Osteoblast (primary cell): ENCODE measurements at places on chromosomes 3 and 15. TPM values are rescaled to one million over a fixed set of nuclear protein-coding genes. Genes with fewer than 3 reads are reported as not detected.

The PIERCE2 gene
- 3.6 and 5.3 TPM in 2 replicates for total RNA-seq

DNA sequence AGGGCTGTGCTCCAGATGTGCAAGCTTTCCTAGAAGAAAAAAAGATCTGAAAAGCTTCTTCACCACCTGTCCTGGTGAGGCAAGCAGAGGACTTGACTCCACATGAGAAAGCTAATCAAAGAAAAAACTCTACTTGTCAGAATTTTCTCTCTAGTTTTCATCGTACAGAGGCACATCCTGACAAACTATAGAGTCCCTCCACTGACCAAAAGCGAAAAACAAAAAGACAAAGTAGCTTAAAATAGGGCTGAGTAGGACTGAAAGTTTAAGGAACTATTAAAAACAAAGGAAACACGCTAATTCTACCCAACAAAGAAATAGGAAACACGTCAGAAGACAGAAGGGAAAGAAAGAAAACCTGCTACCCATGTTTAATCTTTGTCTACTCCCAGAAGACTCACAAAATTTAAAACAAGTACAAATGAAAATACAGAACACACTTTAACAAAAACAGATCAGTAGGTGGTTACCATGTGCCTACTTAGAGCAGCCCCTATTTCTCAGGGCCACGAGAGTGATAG, 26.5 kb downstream of the NANOGP8 start:
- DNase-seq = no peak

- DNase-seq = no peak
Observed at GRCh38 chr3:114499976-114500375, 206.1 kb downstream of the TIGIT start.

- no peak for DNase-seq
Observed at GRCh38 chr3:18216996-18217395, 208.1 kb downstream of the SATB1 start.

The LMOD3 gene
- not detected in 2 replicates for total RNA-seq

The IL17RB gene
- total RNA-seq = under 0.01 and 0.29 TPM in 2 replicates

The CORO2B gene
- 10.5 and 14.1 TPM in 2 replicates for total RNA-seq

DNA sequence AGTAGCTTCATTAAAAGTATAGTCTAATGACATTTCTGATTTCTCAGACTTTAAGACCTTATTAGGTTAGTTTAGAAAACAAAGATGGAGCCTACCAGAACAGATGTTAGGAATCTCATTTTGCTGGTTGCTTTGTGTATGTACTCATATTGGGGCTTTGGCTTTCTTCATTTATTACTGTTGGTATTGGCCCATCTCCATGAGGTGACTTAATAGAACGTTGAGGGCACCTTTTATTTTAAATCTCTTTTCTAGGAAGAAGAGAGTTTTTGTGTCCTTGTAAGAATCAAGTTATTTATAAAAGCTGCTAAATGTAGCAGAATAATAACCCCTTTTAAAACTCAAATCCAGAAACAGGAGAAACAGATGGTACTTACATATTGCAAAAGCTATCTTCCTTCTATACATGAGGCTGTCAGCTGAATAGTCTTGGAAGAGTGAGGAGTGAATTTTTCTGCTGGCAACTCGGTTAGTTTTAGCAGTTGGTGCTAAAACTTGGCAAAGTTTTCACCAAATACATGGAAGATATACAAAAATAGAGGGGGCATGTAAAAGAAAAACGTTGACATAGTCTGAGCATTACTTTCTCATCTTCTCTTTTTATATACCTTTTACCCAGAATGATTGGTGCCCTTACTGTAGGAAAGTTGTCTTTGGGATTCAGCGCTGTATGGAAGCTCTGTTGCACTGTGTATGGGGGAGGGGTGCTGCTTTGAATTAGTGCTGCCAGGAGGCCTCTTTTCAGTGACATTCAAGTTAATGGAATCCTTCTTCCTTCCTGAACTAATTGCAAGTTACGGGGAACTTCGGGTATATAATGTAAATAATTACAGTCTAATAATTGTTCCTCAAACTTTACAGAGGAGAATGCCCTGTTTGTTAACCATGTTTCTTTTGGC, 35.8 kb downstream of the CTNNB1 start:
- no peak for DNase-seq

DNA sequence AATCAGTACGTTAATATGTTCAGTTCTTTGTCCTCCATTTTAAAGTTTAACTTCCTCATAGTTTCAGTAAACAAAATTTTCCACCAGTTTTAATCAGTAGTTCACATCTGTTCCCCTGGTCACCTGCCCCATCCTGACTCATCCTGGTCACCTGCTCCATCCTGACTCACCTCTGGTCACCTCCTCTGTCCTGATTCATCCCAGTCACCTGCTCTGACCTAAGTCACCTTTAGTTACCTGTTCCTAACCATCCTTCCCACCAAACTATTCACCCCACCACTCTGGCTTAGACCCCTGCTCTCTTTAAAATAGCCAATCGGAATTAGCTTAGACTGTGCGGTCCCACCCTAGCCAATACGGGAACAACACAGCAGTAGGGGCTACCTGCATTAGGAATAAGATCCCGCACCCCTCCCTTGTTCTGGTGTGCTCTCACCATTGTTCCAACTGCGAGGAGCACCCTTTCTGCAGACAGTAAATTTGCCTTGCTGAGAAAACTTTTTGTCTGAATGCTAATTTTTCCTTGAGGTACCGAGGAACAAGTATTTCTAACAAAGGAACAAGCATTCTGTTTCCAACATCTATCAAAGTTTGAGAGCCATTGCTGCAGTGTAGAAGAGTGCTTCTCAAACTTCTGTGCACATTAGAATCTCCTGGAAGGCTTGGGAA, 169.3 kb downstream of the ADAMTS17 start:
- no peak for DNase-seq

The RETNLB gene
- total RNA-seq = not detected in 2 replicates

The POLQ gene
- 1.4 and 1.5 TPM in 2 replicates for total RNA-seq

- no peak for DNase-seq
Observed at GRCh38 chr3:157407769-157408168, 28.9 kb upstream of the PTX3 start.

The CP gene
- 0.88 and 1.4 TPM in 2 replicates for total RNA-seq

The P2RY1 gene
- total RNA-seq = under 0.01 and 0.36 TPM in 2 replicates

The ARGFX gene
- total RNA-seq = not detected in 2 replicates

- DNase-seq = no peak
Observed at GRCh38 chr15:95368755-95369601, 961.5 kb upstream of the NR2F2 start.

GRCh38 chr3:114058646-114059045, 2.1 kb downstream of the QTRT2 start:
- no peak for DNase-seq

The SCN11A gene
- total RNA-seq = under 0.01 TPM in 1 of 2 replicates, not detected in the other

The CCR1 gene
- 0.59 and 1.1 TPM in 2 replicates for total RNA-seq

GRCh38 chr3:53949541-53949940, 57.9 kb upstream of the SELENOK start:
- DNase-seq = no peak

DNA sequence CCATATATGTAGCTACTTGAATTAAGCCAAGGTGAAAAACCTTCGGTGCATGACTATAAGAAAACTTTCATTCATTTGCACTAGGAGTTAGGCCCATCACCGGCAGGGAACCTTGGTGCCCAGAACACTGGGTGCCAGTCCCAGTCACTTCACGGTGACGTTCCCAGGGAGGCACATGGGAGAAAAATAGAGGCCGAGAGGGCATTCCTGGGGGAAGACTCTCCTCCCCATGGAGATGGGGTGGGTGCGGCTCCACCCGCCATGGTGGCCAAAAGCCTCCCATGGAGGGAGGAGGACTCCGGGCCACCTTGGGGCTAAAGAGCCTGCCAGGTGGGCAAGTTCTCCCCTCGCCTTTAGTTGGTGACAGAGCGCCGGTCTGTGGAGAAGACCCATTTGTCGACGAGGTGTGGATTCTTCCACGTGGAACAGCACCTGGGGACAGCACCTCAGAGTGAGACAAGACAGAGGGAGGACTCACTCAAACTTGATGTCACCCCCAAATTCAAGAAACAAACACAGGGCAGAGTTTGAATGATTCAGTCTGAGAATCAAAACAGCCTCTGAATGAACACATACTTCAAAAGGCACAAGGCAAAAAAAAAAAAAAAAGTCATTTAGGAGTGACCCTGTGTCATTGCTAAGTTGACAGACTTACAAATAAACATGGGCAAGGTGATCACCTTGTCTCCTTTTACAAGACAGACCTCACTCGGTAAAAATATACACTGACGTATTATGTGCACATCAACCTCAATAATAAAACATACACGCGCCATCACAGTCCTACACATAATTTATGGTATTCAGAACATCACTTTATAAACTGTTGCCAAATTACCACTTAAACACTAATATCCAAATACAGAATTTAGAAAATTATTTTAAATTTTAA, 38.6 kb downstream of the ZXDC start:
- DNase-seq = no peak

The INKA1 gene
- total RNA-seq = 5.8 and 6.5 TPM in 2 replicates

The UBE3A gene
- 91.2 and 94.0 TPM in 2 replicates for total RNA-seq

DNA sequence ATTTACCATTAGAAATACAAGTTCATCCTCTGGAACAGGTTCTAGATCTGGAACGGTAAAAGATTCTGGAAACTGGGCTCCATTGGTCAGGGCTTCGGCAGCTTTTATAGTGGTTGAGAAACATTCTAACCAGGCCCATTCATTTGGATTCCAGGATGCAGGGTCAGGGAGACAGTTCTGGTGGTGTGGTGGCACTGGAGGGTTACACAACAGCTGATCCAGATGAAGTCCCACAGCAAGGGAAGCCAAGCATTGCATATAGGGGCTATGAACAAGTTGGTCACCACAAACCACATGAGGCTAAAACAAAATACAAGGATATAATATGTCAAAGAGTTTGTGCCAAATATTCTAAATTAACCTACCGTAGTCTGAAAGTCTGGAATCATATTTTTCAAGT, 43.0 kb downstream of the FBXL22 start:
- no peak for DNase-seq

The FAM107A gene
- not detected in 2 replicates for total RNA-seq

DNA sequence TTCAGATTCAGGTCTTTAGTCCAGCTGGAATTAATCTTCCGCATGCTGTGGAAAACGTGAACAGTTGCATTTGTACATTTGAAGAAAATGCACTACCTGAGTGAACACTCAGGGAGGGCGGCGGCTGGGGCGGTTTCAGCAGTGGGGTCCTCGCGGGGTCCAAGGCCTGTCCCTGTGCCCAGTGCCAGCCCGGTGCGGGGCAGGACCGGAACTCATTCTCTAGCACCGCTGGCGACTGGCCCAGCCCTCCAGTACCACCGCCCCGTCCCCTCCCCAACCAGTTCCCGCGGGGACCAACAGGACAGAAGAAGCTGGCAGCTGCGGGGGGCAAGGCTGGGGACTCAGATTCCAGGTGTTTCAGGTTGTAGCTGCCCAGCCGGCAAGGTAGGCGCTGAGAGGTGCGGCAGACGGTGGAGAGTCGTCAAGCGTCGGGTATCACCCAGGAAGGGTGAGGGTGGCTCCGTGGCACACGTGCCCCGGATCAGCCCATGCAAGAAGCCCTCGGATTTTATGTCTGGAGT, 72.2 kb upstream of the ARNT2 start:
- DNase-seq = no peak

The CXCR6 gene
- total RNA-seq = not detected in 2 replicates

The MYD88 gene
- total RNA-seq = 8.7 and 10.3 TPM in 2 replicates
